ENCODE measurements at places on chromosomes 4 and X.

GRCh38 chrX:114959729-114960128 is 57.7 kb downstream of the IL13RA2 start:
- no peak overlapping the region for H3K4me3 ChIP-seq
- no peaks in the 10 kb centered on the region for H3K4me1 ChIP-seq
- H3K27ac ChIP-seq = no peak overlapping the region

GRCh38 chr4:145507636-145508035 is 26.0 kb downstream of the SMAD1 start:
- no peak for DNase-seq
- no peaks in the 10 kb centered on the region for H3K27me3 ChIP-seq
- no peaks in the 10 kb centered on the region for H3K36me3 ChIP-seq

DNA sequence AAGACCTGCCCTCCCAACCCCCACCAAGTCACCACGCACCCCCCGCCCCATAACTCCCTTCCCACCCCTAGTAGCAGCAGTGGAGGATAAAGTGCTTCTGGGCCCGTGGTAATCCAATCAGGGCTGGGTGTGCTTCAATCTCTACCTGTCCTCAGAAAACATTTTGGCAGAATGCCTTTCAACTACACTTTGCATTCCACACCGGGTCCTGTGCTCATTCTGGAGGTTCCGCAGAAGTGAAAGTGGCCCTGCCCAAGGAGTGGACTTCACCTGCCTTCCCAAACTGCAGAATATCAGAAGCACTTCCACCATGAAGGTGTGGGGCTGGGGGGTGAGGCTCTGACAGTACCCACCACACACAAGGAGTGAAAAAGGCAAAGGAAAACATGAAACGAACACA is 322.3 kb downstream of the DHX15 start:
- H3K27ac ChIP-seq = no peak overlapping the region
- H3K27me3 ChIP-seq = no peaks in the 10 kb centered on the region
- H3K4me3 ChIP-seq = no peak overlapping the region
- no peaks in the 10 kb centered on the region for H3K4me1 ChIP-seq

DNA sequence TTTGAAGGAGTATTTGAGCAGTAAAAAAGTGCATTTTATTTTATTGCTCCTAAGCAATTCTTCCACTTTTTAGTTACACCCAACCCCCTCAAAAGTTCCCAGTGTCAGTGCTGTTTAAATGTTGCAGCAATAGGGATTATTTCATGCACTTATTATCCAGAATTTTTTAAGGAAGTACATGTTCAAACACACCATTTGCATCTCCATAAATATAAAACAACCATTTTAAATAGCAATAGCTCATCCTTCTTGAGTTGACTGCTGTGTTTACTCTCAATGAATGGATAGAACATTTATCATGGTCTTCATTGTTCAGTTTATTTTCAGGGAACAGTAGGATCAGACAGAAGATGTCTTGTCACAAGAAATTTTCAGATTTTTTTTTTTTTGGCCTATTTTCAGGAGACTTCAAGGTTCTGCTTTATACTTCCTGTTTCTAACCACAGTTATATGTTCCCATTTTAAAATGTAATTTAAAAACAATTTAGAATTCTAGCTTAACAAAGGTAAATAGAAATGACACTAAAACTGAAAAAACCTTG is 171.9 kb downstream of the TMA16 start:
- no peaks in the 10 kb centered on the region for H3K36me3 ChIP-seq
- no peak overlapping the region for H3K27ac ChIP-seq
- H3K27me3 ChIP-seq = no peaks in the 10 kb centered on the region
- peaks cover 28% of the 10 kb centered on the region for H3K4me1 ChIP-seq

GRCh38 chr4:127632420-127633403 is at the start of gene INTU:
INTU (plus strand) TSS chr4:127632957; CDS start chr4:127633035, 78 bp downstream.
- H3K4me3 ChIP-seq = peak within 1 kb of the TSS; percentile 12
- DNase-seq = peak; percentile 4
- H3K4me1 ChIP-seq = no peaks in the 10 kb centered on the region
- H3K27me3 ChIP-seq = peaks cover 11% of the 10 kb centered on the region
- H3K36me3 ChIP-seq = no peaks in the 10 kb centered on the region
- no peak within 1 kb of the TSS for H3K27ac ChIP-seq

DNA sequence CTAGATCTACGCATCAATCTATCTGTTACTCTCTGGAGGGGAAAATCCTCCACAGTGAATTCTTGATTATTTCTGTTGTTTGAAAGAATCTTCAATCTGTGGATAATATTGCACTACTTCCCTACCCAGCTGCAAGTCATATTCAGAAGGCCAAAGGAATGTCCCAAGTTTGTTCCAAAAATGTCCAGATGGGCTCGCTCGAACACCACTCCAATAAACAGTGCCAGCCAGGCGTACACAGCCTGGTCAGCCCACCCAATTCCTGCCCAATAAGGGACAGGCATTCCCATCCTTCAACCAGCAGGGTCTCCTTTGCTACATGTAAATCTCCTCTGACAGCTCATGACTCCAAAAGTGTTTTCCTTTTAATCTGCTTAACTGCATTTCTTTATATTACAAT is 80.7 kb upstream of the GPM6B start:
- H3K4me3 ChIP-seq = no peak overlapping the region
- no peak for DNase-seq
- no peak overlapping the region for H3K27ac ChIP-seq

DNA sequence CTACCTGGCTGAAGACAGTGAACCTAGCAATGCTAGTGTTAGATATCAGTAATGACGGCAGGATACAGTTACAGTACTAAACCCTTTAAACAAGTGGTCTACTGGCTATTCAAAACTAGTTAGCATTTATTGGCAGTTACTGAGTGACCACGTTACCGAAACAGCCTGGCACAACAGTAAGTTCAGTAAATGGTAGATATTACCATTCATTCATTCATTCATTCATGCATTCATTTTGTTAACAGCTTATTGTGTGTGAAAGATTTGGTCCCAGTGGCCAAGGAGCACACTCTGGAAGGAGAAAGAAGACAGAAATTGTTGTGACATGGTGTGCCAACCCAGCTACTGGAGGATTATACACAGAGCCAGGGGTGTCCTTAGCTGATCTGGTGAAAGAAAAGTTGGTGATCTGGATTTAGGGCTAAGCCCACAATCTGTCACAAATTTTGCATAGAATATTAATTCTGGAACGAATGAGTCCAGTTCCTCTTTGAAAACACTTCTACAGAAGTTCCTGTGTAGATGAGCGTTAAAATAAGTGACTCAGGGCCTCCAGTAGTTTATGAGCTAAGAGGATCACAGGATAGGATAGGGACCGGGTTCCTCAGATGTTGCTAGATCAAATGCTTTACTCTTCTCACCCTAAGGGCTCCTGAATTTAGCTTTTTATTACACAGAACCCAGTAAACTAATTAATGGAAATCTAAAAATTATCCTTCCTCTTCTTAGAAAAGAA is 179.1 kb downstream of the CBR4 start:
- DNase-seq = no peak
- H3K36me3 ChIP-seq = no peaks in the 10 kb centered on the region
- H3K4me1 ChIP-seq = peaks cover 6% of the 10 kb centered on the region
- no peak overlapping the region for H3K27ac ChIP-seq

DNA sequence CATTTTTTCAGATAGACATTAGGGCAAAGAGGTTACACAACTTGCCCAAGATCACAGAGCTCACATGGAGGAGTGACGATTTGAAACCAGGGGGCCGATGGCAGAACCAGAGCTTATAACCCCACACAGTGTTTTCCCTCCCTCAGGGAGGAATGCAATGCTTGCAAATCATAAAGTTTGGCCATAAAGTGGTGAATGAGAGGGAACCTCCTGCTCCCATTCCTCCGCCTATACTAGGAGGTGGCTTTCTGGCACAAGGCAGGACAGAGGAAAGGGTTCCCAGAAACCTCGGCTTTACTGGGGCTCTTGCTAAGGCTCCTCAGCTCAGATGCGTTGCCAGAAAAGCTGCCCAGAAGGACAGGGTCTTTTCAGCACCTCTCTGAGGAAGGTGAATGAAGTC is 19.3 kb downstream of the TMEM154 start:
- peaks cover 5% of the 10 kb centered on the region for H3K4me1 ChIP-seq
- no peaks in the 10 kb centered on the region for H3K36me3 ChIP-seq
- no peaks in the 10 kb centered on the region for H3K27me3 ChIP-seq
- DNase-seq = no peak

DNA sequence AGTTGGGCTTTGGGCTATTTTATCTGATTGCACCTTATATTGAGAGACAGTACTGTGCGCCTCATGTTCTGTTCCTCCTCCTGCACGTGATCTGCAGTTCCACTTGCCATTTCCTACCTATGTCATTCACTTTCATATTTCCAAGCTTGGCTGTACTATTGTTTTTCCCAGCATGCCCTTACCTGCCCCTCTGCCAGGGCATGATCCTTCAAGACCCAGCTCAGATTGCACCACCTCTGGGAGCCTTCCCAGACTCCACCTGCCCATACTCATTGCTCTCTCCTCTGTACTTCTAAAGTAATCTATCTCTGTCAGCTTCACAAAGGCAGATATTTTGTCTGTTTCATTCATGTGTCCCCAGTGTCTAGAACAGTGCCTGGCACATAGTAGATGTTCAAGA is 11.6 kb downstream of the SLC25A5 start:
- no peak overlapping the region for H3K27ac ChIP-seq
- peaks cover 4% of the 10 kb centered on the region for H3K4me1 ChIP-seq
- no peak overlapping the region for H3K4me3 ChIP-seq
- no peak for DNase-seq

- no peaks in the 10 kb centered on the region for H3K36me3 ChIP-seq
Measured at GRCh38 chr4:82666970-82667665, 105.3 kb upstream of the TMEM150C start.

- DNase-seq = no peak
- no peak overlapping the region for H3K4me3 ChIP-seq
- no peaks in the 10 kb centered on the region for H3K27me3 ChIP-seq
- H3K36me3 ChIP-seq = no peaks in the 10 kb centered on the region
Measured at GRCh38 chrX:10533696-10534365, 86.6 kb downstream of the MID1 start.

DNA sequence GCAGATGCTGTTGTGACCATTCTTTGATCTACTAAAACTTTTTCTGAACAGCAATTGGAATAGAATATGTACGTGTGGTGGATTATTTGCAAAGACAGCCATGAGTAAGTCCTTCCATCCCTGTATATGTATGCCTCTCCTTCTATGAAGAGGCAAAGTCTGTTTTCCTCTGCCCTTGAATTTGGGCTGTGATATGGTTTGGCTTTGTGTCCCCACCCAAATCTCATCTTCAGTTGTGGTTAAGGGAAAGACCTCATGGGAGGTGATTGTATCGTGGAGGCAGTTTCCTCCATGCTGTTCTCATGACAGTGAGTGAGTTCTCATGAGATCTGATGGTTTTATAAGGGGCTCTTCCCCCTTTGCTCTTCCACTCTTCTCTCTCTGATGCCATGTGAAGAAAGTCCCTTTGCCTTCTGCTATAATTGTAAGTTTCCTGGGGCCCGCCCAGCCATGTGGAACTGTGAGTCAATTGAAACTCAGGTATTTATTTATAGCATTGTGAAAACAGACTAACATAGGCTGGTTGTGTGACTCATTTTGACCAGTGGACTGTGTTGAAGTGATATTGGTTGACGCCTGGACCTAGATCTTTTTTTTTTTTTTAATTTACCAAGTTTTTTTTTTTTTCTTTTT is 108.3 kb upstream of the CAMK2D start:
- no peak overlapping the region for H3K27ac ChIP-seq
- no peak overlapping the region for H3K4me3 ChIP-seq
- H3K4me1 ChIP-seq = no peaks in the 10 kb centered on the region
- no peaks in the 10 kb centered on the region for H3K27me3 ChIP-seq
- DNase-seq = no peak

DNA sequence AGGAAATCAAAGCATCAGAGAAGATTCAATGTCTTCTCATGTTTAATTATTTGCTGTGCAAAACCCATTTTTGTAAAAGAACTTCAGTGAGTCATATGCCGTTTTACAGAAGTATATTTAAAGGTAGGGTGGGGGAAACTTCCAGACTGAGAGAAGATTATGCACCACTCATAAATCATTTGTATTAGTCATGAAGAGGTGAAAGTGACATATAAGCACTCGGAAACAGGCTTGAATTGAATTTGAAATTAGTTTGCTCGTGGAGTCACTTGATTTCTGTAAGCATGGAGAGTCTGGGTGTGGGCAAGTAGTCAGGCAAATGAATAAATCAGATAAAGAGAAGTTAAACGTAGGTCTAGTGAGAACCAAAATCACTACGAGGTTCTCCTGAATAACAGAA is 335.1 kb downstream of the ANK2 start:
- no peaks in the 10 kb centered on the region for H3K4me1 ChIP-seq
- H3K27me3 ChIP-seq = no peaks in the 10 kb centered on the region
- no peak overlapping the region for H3K27ac ChIP-seq
- no peak overlapping the region for H3K4me3 ChIP-seq
- no peaks in the 10 kb centered on the region for H3K36me3 ChIP-seq
- no peak for DNase-seq

DNA sequence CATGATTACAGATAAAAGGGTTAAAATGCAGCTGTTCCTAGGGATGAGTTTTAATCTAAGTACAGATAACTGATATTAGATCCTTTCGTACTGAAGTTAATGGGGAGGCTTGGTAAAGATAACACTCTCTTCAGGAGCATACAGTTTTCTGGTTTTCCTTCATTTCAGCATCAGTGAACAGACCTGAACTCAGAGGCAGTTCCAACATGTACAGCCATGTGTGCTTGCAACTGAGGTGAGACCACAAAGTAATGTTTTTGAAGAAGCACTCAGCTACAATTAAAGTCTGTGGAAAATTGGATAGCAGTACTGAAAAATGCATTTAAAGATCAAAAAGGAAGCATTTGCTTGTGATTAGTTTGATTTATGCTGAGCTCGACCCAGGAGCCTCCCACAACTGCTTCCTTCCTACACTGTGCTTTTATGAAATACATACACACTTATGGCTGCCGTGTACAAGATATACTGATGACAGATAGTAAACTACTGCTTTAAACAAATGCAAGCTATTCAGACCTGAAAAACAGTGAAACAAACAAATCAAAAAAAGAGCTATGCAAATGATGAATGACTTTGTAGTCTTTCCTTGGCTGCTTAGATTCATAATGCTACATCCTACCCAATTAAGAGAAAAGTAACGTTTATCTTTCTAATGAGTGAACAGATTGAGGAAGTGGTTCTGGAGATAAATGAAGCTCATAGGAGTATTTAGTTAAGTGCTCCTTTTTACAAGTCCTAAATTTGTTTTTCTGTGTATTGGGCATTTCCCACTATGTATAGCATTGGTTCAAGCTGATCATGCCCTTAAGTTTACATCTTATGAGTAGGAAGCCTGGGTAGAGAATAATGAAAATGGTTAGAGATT is 68.4 kb downstream of the PDLIM5 start:
- H3K4me3 ChIP-seq = no peak overlapping the region
- no peak for DNase-seq
- no peak overlapping the region for H3K27ac ChIP-seq
- no peaks in the 10 kb centered on the region for H3K36me3 ChIP-seq
- H3K4me1 ChIP-seq = no peaks in the 10 kb centered on the region

DNA sequence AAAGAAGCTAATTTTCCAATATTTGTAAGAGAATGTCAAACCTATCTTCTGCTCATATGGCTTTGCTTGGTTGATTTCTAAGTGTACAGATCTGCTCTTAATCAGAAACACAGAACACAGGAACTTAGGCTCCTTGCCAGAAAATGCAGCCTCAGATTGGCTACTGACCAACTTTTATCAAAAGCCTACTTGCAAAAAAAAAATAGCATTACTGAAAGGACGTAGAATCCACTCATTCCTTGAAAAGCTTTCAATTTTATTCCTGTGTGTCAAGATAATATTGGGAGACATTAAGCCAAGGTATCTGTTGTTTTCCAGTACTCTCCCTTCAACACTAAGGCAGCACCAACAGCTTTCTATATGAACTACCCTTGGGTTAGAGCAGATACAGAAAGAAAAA is 127.6 kb upstream of the INTU start:
- no peak for DNase-seq
- no peak overlapping the region for H3K4me3 ChIP-seq
- no peaks in the 10 kb centered on the region for H3K4me1 ChIP-seq
- H3K27me3 ChIP-seq = no peaks in the 10 kb centered on the region
- no peak overlapping the region for H3K27ac ChIP-seq

Measured in CD8-positive, alpha-beta memory T cell (primary cell).